ENCODE measurements at places on chromosomes 5 and 9. TPM values are rescaled to one million over a fixed set of nuclear protein-coding genes. Genes with fewer than 3 reads are reported as not detected.

- DNase-seq = peak; percentile 11
Observed at GRCh38 chr9:116998305-116998704, 311.2 kb downstream of the TRIM32 start.

GRCh38 chr5:41747301-41747700 is 122.9 kb downstream of the OXCT1 start:
- peak; percentile 68 for DNase-seq

BTF3 gene
- 647 TPM for polyA plus RNA-seq

TESK1 gene
- polyA plus RNA-seq = 12.0 TPM
